ENCODE measurements at places on chromosomes 16 and 17.

DNA sequence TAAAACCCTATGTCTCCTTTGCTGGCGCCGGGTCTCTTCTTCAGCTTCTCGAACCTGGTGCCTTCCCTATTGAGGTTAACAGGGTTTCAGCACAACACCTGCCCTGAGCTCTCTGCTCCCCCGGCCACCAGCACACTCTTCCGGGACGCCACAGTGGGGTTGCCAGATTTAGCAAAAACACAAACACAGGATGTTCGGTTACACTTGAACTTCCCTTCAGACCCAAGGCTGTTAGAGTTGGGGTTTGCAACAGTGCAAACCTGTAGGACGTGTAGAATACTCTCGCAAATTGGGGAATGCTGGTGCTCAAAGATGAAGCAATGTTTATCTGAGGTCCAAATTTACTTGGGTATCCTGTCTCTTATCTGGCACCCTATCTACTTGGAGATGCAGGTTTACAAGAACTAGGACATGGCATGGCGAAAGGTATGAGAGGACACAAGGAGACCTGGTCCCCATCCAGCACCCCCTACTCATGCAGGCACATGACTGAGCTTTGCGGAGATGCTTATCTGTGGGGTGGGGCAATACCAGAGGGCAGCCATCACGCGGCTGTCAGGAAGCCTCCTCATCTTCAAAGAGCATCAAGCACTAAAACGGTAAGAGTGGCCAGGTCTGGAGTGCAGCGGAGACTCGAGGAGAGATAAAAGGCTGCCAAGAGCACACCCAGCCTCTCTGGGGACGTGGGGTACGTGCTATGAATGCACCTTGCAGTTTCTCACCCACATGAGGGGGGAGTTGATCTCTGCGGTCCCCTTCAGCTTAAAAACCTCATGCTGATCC is 52.8 kb downstream of the SDK2 start:
- DNase-seq = no peak

GRCh38 chr16:46613352-46613751 is 7.8 kb downstream of the SHCBP1 start:
- DNase-seq = no peak

- DNase-seq = peak; percentile 55
These were observed 11.5 kb downstream of the EPOP start for GRCh38 chr17:38663125-38663751.

GRCh38 chr17:29240968-29241963 is 5.4 kb upstream of the CRYBA1 start:
- DNase-seq = no peak

GRCh38 chr16:15721018-15721417 is 71.0 kb downstream of the NDE1 start:
- no peak for DNase-seq

DNA sequence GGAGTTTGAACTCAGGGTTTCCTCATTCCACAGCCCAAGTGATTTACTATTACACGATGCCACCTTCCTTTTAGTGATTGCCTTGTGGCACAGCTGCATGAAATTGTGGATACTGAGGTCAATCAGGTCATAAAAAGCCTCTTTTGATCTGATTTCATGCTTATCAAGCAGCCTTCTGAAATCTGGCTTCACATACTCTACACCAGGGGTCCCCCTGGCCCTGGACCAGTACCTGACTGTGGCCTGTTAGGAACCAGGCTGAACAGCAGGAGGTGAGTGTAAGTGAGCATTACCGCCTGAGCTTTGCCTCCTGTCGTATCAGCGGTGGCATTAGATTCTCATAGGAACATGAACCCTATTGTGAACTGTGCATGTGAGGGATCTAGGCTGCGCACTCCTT is 13.8 kb downstream of the SLFN5 start:
- DNase-seq = no peak

DNA sequence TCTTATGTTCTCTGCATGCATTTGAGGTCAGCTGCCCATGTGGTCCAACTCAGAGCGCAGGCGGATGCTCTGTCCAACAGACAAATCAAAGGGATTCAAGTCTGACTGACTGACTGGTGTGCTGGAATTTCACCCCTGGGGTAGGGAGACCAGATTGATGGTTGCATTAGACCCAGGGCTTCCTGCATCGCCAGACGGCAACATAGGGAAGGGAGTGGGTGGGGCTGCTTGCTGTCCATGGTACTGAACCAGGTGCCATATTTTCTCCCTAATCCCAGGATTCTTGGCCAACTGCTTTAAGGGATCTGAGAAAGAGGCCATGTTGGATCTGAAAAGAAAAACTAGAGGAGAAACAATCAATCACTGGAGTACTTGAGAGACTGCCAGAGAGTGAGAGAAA is 332.0 kb downstream of the XYLT1 start:
- no peak for DNase-seq

DNA sequence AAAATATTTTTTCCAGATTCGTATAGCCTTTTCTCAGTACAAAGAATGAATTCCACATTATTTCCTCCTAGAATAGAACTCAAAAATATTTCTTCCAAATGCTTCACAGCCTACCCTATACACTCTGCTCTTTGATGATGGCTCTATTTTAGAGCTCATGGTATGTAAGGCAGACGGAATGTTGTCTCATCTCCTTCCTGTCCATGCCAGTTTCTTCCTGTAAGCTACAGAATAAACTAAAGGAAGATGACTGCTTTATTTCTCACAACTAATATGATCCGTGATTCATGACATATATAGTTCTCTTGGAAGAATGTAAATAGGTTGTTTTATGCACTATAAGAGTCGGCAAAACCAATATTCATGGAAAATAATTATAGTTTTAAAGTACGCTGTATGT is 723.1 kb downstream of the CDH11 start:
- no peak for DNase-seq

DNA sequence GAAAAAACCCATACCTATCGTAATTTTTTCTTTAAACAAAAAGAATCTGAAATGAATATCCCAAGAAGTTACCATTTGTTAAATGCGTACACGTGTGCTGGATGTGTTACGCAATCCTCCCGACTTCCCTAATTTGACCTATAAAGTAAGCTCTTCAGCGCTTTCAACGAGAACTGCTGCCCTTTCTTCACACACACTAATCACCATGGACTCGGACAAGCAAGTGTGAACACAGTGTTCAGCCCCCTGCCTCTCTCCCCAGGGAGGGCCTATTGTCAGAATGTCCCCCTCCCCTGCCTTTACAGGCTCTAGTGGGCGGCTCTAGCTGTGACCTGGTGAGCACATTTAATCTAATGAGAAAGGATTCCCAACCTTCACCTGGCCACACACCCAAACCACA is 216.1 kb downstream of the CEP112 start:
- DNase-seq = no peak

- DNase-seq = no peak
These were observed 587 bp upstream of the PRR35 start for GRCh38 chr16:559411-560203.

DNA sequence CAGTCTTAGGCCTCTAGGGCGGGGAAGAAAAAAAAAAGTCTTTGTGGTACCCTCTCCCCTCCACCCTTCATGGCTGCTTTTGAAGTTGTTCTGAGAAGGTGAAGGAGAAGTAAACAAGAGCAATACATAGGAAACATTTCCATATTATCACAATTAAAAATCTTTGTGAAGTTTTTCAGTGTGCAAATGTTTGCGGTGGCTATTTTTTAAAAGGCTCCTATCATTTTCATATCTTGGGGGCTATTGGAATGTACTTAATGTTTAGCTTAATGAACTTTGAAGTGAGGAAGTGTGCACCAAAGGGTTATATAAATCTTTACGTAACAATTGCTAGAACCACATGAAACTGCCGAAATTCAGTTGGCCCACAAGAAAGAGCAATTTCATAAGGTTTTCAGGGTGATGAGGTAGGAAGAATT is 7.6 kb downstream of the NOL11 start:
- DNase-seq = no peak

DNA sequence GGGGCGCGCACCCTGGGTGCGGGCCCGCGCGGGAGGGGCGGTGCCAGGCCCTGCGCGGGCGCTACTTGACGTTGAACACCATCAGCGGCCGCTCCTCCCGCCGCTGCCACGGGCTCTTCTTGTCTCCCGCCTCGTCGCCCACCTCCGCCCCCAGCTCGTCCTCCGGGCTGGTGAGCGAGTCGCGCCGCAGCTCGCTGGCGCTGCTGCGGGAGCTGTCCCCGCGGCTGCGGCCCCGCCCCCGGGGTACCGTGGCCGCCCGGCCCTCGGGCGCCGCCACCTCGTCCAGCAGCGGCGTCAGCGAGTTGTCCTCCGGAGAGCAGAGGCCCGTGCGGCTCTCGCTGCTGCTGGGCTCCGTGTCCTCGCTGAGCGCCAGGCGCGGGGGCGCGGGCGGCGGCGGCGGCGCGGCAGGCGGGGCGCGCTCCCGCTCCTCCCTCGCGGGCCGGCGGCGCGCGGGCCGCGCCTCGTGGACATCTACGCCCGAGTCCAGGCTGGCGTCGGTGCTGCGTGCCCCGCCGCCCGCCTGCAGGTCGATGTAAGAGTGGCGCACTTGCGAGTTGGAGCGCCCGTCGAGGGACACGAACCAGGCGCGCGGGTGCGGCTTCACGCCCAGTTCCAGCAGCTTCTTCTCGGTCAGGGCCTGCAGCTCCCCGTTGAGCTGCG is 8.7 kb downstream of the GRN start:
- DNase-seq = peak; percentile 41

- DNase-seq = no peak
These were observed 5.6 kb upstream of the ZFHX3 start for GRCh38 chr16:73053364-73054124.

DNA sequence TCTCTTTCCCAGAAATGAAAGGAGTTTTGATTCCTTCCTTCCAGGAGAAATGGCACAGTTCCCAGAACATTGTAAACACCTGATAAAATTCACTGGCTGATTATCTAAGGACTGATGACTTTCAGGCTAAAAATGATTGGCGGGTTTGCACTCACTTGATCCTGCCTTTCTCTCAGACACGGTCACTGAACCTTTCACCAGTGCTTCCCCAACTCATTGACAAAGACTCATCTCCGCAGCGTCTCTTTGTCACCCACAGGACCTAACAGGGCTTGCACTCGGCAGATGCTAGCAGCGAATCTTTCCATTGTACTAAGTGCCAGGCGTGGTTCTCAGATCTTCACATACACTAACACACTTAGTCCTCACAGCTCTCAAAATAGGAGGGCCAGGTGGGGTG is 7.3 kb upstream of the DHRS7C start:
- no peak for DNase-seq

DNA sequence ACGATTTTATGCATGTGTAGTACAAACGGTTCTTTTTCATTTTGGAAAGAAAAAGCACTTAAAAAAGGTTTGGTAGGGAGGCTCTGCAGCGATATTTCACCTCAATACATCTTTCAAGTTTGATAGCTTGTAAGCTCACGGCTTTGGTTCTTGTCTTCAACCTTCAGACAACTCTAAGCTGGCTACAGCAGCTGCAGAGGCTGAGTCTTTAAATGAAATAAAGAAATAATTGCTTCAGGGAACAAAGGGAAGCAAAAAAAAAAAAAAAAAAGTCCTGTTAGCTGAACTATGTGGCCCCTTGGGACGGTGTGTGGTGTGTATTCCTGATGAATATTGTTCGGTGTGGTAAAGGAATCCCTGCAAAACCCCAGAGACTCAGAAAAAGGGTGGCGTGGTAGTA is 265.1 kb downstream of the NTN1 start:
- DNase-seq = no peak

- no peak for DNase-seq
These were observed 8.7 kb downstream of the RECQL5 start for GRCh38 chr17:75658237-75658636.

GRCh38 chr17:66713533-66714042 is 121.3 kb upstream of the CACNG5 start:
- peak; percentile 45 for DNase-seq

- DNase-seq = no peak
These were observed 3.4 kb downstream of the SKA2 start for GRCh38 chr17:59151591-59151990.

DNA sequence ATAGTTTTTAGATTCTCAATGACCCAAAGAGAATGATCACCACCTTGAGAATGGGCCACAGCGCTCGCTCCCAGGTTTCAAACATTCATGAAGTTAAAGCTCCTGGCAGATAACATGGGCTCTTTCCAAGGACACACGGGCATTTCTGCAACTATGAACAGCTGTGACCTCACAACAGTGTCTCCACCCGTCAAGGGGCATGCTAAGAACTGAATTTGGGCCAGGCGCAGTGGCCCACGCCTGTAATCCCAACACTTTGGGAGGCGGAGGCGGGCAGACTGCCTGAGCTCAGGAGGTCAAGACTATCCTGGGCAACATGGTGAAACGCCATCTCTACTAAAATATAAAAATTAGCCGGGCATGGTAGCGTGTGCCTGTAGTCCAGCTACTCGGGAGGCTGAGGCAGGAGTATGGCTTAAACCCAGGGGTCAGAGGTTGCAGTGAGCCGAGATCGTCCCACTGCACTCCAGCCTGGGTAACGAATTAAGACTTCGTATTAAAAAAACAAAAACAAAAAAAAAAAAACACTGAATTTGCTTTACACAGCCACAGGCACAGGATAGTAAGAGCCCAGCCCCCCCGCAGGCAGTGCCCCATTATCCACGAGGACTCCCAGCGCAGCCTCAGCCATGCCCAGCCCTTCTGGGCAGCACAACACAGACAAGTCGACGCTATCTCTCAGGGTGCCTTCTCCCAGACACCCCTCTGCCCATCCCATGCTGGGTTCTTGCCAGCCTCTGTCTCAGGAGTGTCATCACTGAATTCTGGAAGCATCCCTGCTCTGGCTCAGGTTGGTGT is 7.2 kb downstream of the USP7 start:
- DNase-seq = no peak

GRCh38 chr17:12320286-12320685 is 299.6 kb downstream of the MAP2K4 start:
- no peak for DNase-seq

- DNase-seq = no peak
These were observed 127.1 kb upstream of the PLCG2 start for GRCh38 chr16:81651758-81652718.

- DNase-seq = no peak
These were observed 15.9 kb upstream of the PDXDC1 start for GRCh38 chr16:14958970-14959369.

- DNase-seq = no peak
These were observed 116.1 kb upstream of the IRX6 start for GRCh38 chr16:55207693-55208428.

DNA sequence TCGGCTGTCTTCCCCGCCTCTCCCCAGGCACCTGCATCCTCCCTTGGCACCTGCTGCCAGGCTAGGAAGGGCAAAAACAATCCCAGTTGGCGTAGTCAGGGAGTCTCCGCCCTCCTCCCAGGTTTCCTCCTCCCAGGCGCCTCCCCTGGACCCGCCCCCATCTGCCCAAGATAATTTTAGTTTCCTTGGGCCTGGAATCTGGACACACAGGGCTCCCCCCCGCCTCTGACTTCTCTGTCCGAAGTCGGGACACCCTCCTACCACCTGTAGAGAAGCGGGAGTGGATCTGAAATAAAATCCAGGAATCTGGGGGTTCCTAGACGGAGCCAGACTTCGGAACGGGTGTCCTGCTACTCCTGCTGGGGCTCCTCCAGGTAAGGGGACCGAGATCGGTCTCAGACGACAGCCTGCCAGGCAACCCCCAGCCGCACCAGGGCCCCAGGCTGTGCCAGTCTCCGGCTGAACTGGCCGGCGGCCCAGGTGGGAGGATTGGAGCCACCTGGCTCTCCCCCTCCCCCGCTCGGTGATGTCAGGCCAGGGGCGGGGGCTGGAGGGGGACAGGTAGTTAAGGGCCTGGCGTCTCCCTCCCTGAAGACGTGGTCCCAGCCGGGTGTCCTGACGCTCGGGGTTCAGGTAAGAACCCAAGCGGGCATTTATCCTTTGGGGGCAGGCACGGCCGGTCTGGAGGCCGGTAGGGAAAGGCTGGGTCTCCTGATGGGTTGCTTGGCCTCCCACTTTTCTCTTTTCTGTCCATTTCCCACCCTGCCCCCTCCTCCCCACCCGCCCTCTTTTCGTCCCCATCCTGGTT is at the start of gene GRB7:
TSS of gene GRB7 (plus strand) at position 179 of the 808 bp plus-strand sequence. CDS start 4,364 bp downstream, outside the sequence.
- DNase-seq = no peak
